ENCODE measurements at places on chromosomes 2 and 18. TPM values are rescaled to one million over a fixed set of nuclear protein-coding genes. Genes with fewer than 3 reads are reported as not detected.

EIPR1 gene
- total RNA-seq, result 26.0 TPM

ASB3 gene
- total RNA-seq, result 54.9 TPM

METTL5 gene
- total RNA-seq, result 32.5 TPM

C18orf54 gene
- total RNA-seq, result 11.6 TPM

CFAP221 gene
- 42.4 TPM for total RNA-seq

C1GALT1C1L gene
- total RNA-seq, result 1.4 TPM

LRRC30 gene
- not detected for total RNA-seq

IGFBP2 gene
- total RNA-seq, result 104 TPM

KCNJ3 gene
- total RNA-seq, result 0.31 TPM

TMEM17 gene
- 3.2 TPM for total RNA-seq

ZNF512 gene
- total RNA-seq, result 25.0 TPM

MOGAT1 gene
- not detected for total RNA-seq

LHCGR gene
- 0.26 TPM for total RNA-seq

CDH20 gene
- total RNA-seq, result 0.11 TPM

ZNF892 gene
- 7.0 TPM for total RNA-seq

TUBA4B gene
- total RNA-seq, result 5.7 TPM

NEURL3 gene
- 1.1 TPM for total RNA-seq

EFR3B gene
- 6.1 TPM for total RNA-seq

NT5C1B gene
- not detected for total RNA-seq
